ENCODE measurements at places on chromosomes 2 and 18.
A peak's percentile ranks its signal among the peaks of the same experiment; 100 is the strongest.

GRCh38 chr2:60400462-60401246, 152.8 kb downstream of the BCL11A start:
- DNase-seq, result no peak

GRCh38 chr2:149360106-149360505, 29.7 kb downstream of the LYPD6 start:
- no peak for DNase-seq

DNA sequence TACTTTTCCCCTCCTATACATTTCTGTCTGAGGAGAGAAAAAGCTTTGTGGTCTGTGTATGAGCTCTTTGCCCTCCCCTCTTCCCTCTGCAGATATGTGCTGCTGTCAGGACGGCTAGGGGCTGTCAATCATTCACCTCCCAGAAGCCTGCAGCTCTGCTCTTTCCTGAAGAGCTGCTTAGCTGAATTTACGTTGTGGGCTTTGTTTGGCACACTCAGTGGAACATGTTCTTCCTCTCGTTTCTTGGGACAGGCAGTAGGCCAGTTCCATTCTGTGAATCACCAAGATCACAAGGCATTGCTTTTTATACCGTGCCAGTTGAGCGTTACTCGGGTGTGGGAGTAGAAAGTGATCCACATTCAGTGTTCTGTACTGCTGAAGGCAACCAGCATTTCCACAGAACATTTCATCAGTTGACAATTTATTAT, 136.7 kb downstream of the LAMA3 start:
- no peak for DNase-seq

DNA sequence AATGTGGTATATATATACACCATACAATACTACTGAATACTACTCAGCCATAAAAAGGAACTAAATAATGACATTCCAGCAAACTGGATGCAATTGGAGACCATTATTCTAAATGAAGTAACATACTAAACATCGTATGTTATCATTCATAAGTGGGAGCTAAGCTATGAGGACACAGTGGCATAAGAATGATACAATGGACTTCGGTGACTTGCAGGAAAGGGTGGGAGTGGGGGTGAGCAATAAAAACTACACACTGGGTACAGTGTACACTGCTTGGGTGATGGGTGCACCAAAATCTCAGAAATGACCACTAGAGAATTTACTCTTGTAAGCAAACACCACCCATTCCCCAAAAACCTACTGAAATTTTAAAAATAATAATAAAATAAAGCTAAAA, 87.9 kb downstream of the RAB31 start:
- no peak for DNase-seq

DNA sequence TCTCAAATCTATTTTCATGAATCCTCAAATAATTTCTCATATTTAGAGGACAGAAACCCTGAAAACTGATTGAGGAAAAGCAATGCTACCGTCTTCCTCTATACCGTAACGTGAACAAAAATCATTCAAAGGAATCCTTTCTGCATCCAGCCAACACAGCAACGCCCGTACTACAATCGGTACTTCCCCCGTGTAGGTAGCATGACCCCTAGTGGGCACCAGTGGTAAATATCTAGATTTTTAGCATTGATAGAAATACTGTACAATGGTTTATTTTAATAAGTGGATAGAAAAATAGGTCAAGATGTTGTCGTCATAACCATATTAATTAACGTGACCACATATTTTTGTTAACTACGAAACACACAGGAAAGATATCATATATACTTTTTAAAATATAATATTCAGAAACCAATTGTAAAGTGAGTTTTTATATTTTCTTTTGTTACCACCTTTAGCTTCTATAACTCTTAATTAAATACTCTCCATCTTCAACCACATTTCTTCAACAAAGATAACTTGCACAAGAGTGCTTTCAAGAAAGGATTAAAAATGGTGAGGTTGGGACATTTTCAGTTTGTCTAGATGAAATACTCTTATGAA, 194.1 kb downstream of the SS18 start:
- no peak for DNase-seq

GRCh38 chr18:28013066-28013465, 163.9 kb downstream of the CDH2 start:
- no peak for DNase-seq

GRCh38 chr2:22784566-22784965, 600.4 kb upstream of the KLHL29 start:
- DNase-seq, result no peak

DNA sequence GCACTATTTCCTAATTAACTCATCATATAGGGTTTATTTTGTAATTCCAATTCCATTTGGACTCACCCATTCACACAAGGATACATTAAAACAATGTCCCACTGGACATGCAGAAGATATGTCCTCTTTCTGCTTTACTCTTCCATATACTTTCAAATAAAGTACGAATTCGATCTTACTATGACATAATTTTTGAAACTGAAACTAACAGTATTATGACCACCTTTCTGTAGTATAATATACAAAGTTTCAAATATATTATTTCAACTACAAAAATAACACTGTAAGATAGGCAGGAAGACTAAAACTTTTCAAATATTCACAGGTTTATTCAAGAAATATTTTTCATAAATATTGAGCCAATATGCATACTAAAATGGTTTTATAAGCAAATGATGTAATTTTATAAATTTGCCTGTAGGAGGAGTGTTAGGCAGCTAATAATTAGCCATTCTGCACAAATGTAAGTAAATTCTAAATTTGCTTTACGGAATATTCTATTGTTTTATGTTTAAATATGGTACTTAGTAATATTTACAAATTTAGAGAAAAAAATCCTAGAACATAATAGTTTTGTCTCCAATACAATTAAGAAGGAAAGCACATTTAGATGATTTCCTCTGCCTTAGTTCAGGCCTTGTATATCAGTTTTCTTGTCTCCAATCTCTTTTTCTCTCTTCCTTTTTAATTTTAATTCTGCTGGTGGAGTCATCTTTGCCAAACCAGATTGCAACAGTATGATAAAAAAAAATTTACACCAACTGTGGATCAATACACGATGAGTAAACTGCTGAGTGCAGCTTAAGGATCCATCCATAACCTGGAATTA, 85.9 kb downstream of the CERKL start:
- DNase-seq, result no peak

DNA sequence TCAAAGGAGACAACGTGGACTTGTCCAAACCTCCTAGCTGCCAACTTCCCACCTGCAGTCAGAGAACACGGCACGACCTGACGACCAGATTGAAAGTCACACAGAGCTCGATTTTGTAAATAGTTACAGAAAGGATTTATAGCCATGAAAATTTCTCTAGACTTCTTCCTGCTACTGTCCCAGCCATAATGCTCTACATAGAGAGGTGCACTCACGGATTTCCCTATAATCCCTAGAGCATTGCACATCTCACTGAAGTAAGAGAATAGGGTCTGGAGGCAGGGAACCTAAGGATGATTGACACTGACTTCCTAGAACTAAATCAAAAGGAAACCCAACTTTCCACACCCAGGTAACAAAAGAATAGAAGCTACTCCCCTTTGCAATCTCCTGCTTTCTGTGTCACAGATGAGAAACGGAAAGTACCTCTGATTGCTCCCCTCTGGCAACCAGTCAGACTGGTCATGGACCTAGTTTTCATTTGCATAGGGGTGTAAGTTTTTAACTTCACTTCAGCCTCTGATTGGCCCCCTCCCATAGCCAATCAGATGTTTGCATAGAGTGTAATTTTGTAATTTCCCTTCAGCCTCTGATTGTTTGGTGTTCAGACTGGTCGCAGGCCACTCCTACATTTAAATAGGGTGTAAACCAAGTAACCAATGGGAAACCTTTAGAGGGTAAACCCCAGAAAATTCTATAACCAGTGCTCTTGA, 58.6 kb upstream of the FBXO11 start:
- DNase-seq, result no peak

DNA sequence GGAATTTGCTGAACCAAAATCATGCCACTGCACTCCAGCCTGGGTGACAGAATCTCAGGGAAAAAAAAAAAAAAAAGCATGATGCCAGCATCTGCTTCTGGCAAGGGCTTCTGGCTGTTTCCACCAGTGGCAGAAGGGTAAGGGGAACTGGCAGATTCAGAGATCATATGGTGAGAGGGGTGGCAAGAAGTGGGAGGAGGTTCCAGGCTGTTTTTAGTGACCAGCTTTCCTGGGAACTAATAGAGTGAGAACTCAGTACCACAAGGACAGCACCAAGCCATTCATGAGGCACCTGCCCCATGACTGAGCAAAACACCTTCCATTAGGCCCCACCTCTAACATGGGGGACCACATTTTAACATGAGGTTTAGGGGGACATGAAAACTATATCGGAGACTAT, 18.4 kb upstream of the CLASP1 start:
- DNase-seq, result no peak

DNA sequence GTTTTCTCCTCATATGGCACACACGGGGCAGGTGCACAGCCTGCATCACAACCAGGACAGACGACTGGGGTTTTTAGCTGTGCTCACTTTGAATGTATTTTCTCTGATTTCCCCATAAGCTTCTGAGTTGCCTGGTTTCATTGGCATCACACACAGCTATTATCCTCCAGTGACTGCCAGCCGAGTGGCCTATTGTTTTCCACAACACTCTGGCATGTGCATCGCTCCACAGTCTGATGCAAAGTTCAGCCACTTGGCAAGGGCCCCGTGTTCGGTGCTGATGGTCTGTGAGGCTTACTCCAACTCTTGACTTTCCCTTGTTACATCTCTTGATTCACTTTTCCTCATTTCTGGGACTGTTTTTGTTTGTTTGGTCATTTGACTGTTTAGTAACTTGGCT, 593.1 kb downstream of the CBLN2 start:
- no peak for DNase-seq

GRCh38 chr2:126429103-126429502, 226.9 kb upstream of the GYPC start:
- no peak for DNase-seq

- no peak for DNase-seq
Observed at GRCh38 chr2:173991856-173992588, 26.8 kb upstream of the SP3 start.

DNA sequence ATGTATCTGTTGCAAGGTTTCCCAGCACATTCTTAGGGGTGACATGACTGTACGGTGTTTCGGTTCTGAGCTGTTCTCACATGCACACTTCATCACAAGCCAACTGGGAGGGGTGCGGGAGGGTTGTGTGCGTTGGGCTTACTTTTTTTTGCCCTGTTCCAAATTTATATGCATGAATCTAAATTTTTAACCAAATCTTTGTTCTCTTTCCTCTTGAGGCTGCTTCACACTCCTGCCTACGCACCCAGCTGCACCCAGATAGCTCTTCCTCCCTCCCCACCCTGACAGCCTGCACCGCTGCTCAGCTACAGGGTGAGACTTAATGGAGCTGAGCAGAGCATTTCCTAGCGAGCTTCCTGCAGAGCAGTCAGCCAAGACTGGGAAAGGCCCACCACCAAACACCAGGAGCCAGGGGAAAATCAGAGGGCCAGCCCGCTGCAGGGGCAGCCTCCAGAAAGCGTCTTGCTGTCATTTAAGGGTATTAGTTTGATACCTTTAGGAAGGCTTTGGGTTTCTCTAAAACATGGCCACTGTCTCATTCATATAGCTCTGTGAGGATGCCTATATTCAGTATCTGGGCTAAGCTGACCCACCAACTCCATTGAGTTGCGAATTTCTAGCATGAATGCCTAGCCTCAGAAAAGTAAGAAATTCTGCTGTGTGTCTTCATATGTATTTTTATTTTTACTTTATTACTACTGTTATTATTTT, 84.5 kb downstream of the POU3F3 start:
- DNase-seq, result no peak

GRCh38 chr2:223102040-223102400, 50.0 kb downstream of the KCNE4 start:
- no peak for DNase-seq

- DNase-seq, result no peak
Observed at GRCh38 chr2:231940795-231941194, 14.6 kb upstream of the NPPC start.

- DNase-seq, result no peak
Observed at GRCh38 chr2:147542351-147542750, 302.5 kb upstream of the ACVR2A start.

DNA sequence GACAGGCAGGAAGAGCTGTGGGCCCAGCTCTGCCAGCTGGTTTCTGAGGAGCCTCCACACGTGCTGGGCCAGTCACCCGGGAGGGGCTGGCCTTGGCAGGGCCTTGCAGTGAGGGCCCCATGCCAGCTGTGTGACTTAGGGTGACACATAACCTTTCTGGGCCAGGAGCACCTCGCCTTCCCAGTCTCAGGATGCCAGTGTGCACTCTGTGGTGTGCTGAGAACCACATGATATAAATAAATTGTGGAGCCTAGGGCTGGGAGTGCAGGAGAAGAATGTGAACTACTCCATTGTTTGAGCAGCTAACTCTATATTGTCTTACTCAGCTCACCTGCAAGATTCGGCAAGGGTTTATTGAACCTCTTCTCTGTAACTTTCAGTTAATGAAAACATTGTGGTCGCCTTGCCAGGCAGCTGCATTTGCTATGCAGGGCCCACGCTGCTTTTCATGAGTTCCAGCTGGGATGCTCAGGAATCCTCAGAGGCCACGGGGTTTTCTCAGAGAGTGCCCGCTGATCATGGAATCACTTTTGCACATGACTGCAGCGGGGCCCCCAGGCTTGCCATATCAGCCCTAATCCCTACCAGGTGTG, 222.3 kb downstream of the SH3RF3 start:
- DNase-seq, result no peak

- DNase-seq, result peak; percentile 65
Observed at GRCh38 chr2:131154071-131154531, 49.0 kb downstream of the PLEKHB2 start.

DNA sequence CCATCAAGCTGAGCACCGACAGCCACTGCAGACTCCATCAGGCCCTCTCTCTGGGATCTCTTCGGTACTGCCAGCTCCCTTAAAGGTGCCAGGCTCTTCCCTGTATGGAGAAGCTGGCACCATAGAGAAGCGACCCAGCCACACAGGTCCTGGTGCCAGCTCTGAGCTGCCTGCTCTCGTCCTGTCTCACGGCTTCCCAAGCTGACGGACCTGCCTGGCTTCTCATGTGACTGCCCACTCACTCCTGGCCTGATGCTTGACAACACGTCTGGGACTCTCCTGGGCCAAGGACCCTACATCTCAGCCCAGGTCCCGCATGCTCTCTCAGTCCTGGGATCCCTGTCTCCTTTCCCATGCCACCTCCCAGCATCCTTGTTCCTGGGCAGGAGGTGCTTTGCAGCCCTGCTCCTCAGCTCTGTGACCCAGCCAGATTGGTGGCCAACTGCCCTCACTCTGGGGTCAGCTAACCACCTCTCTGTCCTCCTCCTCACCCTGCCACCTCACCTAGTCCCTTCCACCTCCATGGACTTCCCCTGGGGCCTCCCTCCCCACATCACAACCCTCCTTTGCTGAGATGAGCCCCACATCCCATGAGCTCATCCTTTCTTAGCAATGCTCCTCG, 12.5 kb upstream of the ATOH8 start:
- DNase-seq, result no peak

DNA sequence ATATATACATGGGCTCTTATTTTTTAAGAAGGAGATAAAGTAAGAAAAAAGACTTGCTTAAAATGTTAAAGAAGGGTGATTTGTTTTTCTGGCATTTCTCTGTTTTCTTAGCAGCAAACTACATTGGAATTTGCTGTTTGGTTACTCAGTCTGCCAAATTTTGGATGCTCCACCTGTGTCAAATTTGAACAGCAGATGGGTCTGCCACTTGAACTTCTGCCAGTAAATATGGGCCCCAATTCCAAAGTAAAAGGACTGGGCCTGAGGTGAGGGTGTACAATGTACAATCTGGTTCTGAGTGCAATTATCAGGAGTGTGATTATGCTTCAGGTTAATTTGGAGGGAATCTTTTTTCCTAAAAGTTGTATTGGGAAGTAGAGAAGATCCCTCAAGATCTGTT, 794.5 kb downstream of the DSC3 start:
- DNase-seq, result no peak

- no peak for DNase-seq
Observed at GRCh38 chr2:239913636-239914417, 111.3 kb downstream of the NDUFA10 start.

GRCh38 chr2:2581331-2582159, 250.5 kb upstream of the MYT1L start:
- no peak for DNase-seq
